ENCODE measurements at places on chromosomes 1 and 21.
A peak's percentile ranks its signal among the peaks of the same experiment; 100 is the strongest.

DNA sequence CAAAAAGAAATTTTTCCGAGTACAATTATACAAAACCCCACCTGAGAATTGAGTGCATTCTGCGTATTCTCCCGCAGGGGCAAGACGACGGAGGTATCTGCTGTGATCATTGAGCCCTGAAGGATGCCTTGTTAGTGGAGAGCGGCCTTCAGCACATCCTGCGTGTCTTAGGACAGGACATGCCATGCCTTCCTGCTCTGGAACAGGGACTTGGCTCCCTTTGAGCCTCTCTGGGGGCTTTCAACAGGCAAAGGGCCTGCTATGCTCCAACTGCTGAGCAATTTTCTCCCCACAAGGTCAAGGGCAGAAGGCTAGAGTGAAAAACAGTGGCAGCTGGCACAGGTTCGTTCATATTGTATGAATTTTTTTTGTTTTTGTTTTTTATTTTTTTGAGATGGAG is 52.4 kb downstream of the TOR1AIP2 start:
- DNase-seq: no peak

- peak; percentile 74 for DNase-seq
Measured at GRCh38 chr1:62800825-62801306, 16.9 kb downstream of the ATG4C start.

- DNase-seq: no peak
Measured at GRCh38 chr21:46021398-46021797, 39.8 kb downstream of the COL6A1 start.

GRCh38 chr1:65359888-65360287 is 50.5 kb downstream of the DNAJC6 start:
- DNase-seq: no peak

- DNase-seq: peak; percentile 85
Measured at GRCh38 chr1:203340112-203340790, 10.7 kb downstream of the FMOD start.

- DNase-seq: no peak
Measured at GRCh38 chr1:226575739-226576378, 27.3 kb downstream of the STUM start.

DNA sequence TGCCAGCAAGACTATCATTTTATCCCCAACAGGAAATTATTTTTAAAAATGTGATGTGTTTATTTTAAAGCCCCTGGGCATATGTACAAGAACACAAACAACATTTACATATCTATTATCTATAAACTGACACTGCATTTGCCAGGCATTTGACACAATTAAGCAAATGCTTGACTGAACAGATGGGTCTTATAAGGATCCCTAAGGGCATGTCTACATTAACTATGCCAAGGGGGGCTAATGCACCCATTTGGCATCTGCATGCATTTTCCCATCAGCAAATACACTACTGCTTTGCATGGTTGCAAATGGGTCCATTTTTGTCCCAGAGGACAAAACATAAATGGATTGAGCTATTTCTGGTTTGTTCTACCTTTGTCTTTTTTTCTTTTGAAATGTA is 884.8 kb upstream of the B3GALT2 start:
- DNase-seq: no peak

DNA sequence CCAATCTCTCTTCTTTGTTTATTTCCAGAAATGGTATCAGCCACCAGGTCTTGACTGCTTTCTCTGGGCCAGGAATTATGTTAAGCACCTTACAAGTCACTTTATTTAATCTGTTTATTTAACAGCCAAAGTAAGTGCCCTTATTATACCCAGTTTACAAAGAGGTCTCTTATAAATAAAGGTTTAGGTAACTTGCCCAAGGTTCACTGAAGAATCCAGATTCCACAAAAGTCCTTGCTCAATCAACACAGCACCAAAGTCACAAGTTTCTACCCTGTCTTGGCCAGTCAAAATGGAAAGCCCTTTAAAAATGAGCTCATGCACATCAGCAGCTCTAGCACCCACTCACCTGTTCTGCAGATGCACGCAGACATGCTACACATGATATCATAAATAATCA is 28.0 kb upstream of the ATP1A1 start:
- DNase-seq: no peak

Measured in inflammatory macrophage treated with lipopolysaccharide for 1 hour (primary cell).